ENCODE measurements at places on chromosomes 6 and 20.

- no peak for DNase-seq
Observed at GRCh38 chr6:15989397-15989796, 139.5 kb upstream of the MYLIP start.

- no peak for DNase-seq
Observed at GRCh38 chr6:119076576-119077390, 1.7 kb downstream of the FAM184A start.

GRCh38 chr6:32195902-32196681 lies 3.6 kb upstream of the GPSM3 start:
- DNase-seq: peak; percentile 32

GRCh38 chr6:134372603-134373281 lies 54.8 kb upstream of the SGK1 start:
- DNase-seq: no peak

DNA sequence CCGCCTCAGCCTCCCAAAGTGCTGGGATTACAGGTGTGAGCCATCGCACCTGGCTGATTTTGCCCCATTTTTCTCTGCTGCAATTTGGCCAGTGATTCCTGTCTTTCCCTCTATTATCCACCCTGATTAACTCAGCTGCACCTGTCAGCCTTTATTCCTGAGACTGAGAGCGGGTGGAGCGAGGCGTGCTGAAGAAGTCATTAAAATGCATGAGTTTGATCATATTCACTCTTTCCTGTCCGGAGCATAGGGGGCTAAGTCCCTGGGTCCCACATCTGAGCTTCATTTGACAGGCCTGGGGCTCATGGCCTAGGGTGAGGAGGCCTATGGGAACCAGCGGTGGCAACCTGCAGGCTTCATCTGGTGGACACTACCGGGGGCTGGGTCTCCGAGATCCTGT lies 25.7 kb upstream of the CTNNBL1 start:
- DNase-seq: no peak

DNA sequence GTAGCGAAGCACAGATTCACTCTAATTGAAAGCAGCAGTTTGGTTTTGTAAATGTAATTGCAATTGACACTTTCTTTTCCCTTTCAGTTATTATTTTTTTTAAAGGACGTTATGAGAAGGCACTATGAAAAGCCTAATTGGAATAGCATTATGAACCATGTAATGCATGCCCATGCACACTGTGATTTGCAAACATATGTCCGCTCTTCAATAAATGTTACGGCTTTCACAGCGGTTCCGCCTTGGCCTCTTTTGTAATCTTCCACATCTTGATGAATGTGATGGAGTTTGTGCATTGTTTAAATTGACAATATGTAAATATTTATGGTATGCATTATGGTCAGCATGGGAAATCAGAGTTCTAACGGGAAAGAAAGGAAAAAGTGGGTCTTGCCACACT lies 61.3 kb downstream of the SAMD5 start:
- no peak for DNase-seq

DNA sequence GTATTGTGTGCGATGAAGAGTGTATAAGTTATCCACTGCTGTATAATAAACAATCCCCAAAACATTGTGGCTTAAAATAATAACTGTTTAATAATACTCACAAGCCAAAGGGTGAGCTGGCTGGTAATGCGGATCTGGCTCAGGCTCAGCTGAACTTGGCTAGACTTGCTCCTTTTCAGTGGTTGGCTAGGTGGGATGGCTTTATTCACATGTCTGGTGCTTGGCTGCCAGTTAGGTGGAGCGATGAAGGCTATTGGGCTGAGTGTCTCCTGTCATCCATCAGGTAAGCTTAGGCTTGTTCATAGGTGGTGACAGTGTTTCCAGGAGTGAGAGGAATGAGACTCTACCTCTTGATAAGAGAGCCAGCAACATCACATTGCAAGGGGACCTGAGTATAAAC lies 135.0 kb upstream of the ASCC3 start:
- DNase-seq: no peak

GRCh38 chr20:10313701-10314100 lies 95.1 kb downstream of the SNAP25 start:
- DNase-seq: no peak

DNA sequence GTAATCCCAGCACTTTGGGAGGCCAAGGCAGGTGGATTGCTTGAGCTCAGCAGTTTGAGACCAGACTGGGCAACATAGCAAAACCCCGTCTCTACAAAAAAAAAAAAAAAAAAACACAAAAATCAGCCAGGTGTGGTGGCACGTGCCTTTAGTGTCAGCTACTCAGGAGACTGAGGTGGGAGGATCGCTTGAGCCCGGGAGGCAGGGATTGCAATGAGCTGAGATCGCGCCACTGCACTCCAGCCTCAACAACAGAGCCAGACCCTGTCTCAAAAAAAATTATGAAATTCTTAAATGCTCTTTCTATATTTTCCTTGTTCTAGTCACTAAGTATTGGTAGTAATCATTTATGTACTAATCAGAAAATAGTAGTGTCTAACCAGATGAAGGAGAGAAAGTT lies 30.6 kb downstream of the SYTL3 start:
- no peak for DNase-seq

DNA sequence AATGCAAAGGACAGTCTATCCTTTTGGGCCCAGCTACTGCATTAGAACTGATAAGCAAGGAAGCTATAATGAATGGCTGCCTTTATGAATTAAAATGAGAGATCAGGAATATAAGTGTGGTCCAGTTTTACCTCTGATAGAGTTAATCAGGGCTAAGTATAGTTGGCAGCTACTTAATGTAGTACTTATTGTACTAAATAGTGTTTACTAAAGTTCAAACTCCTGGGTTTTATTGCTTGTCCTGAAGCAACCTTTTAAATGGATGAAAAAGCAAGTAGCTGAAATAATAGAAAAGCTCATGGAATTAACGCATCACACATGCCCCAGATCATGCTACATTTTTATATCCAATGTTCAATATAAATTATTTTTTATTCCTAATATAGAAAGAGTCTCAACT lies 5.3 kb downstream of the TRMT11 start:
- no peak for DNase-seq

DNA sequence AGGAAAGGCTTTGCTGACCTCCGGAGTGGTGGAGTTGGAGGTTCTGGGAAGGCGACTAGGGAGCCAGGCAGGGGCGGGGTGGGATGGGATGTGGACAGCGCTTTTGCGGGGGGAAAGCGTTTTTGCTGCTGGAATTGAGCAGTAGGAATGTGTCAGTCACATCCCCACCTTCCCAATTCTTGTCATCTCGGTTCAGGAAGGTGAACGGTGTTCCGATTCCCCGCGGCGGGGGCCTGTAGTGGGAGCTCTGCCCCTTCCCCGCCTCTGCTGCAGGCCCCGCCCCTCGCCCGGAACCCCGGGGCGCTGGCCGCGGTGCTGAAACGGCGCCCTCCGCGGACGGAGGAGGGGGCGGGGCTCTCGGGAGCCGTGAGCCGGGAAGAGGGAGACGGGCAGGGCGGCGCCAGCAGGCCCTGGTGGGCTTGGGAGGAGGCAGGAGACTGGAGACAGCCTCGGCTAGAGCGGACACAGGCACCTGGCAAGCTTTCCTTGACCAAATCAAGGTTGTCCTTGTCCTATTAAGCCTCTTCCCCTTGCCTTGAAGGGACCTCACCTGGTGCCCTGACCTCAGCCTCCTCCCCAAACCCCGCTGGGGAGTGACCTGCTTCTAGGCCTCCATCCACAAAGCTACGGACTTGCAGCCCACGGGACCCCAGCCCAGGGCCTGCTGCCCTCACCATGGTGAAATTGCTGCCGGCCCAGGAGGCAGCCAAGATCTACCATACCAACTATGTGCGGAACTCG lies at the start of gene LHFPL5:
TSS of gene LHFPL5 (plus strand) at position 357 of the 741 bp plus-strand sequence. CDS start at position 676, 319 bp downstream.
- DNase-seq: peak; percentile 19

DNA sequence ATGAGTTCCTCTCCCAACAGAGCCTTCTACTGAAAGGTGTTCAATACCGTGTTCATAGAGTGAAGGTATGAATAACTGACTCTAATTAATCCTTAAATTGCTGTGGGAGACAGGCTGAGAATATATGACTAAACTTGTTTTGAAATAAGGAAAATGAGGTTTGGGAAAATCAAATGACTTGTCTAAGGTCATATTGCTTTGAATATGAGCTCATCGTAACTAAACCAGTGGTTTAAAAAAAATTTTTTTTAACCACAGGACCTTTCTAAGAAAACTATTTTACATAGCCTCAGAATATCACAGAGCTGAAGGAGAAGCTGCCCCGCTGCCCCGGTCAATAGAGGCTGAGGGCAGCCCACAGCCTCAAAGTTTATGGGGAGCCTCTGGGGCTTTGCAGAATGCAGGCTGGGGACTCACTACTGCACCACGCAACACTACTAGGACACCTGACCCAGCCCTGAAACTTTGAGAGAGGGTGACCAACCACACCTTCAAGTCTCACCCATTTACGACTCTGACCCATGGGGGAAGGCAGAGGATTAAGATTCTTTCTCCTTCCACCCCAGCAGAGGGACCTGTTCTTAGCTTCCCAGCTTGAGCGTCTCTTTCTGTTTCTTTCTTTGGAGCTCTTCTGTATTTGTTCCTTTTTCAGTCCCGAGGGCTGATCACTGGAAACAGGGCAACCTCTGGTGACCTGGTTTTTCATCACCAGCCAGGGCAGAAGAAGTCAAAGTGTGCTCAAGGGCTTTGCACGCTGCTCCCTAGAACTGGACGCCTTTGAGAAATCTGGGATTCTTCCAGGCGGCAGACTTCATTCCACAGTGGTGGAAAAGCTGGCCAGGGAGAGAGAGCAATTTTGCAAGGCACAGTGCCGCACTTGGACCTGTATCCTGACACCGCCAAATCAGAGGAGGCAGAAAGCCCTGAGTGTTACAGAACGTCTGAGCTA lies 220.2 kb downstream of the ATXN1 start:
- DNase-seq: no peak

GRCh38 chr6:34519971-34520644 lies 36.0 kb downstream of the SPDEF start:
- no peak for DNase-seq

- no peak for DNase-seq
Observed at GRCh38 chr6:14452567-14453527, 335.3 kb downstream of the CD83 start.

DNA sequence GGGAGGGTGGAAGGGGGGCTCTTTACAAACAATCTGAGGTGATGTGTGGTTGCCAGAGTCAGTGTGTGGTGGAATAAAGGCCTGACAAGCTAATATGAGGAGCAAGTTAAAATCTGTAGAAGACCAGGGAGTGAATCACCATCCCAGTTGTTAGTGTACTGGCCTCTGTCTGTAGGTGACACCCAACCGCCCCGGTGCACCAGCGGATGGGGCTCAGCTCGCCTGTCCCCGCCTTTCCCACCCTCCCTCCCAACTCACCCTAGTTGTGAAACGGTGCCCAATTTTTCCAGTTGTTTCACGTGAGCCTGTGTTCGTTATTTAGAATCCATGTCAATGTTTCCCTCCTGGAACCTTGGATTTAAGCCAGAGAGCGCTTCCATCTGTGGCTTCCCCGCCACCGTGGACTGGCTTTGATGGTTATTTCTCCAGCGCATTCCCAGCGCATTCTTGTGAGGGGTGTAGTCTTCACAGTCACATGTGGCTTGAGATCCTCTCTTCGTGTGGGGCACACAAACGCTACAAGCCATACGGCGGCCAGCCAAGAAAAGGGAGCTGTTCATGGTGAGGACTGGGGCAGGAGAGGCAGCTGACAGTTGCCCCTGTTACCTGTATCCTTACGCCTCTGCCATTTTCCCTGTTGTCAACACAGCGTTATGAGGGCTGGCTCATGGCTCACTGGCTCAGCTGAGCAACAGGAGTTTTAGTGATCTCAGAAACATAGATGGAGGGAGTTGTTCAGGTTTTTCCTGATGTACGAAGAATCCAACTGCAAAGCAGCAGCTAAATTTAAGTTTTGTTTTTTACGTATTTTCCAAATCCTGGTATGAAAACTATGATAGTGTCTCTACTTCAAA lies 137.6 kb downstream of the ZDHHC14 start:
- DNase-seq: no peak

- no peak for DNase-seq
Observed at GRCh38 chr6:159973951-159974350, 5.1 kb downstream of the IGF2R start.

GRCh38 chr20:37796121-37796520 lies 102.3 kb downstream of the CTNNBL1 start:
- no peak for DNase-seq

DNA sequence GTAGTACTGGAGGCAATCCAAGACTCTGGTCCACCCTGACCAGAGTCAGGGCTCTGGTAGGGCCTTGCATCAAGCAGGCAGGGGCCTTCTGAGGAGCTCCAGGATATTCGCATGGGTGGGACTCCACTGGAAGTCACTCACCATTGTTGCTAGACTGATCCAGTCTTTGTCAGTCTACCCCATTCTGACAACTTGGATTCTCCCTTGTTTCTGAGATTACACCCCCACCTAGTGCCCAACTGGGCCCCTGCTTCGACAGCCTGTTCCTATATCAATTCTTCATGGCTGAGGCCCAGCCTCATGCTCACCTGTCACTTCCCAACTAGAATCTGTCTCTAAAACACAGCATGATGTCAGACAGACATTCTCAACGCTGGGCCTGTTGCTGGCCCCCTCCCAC lies 5.2 kb downstream of the SLC35D3 start:
- no peak for DNase-seq

GRCh38 chr6:111024681-111025080 lies 42.8 kb downstream of the RPF2 start:
- no peak for DNase-seq

DNA sequence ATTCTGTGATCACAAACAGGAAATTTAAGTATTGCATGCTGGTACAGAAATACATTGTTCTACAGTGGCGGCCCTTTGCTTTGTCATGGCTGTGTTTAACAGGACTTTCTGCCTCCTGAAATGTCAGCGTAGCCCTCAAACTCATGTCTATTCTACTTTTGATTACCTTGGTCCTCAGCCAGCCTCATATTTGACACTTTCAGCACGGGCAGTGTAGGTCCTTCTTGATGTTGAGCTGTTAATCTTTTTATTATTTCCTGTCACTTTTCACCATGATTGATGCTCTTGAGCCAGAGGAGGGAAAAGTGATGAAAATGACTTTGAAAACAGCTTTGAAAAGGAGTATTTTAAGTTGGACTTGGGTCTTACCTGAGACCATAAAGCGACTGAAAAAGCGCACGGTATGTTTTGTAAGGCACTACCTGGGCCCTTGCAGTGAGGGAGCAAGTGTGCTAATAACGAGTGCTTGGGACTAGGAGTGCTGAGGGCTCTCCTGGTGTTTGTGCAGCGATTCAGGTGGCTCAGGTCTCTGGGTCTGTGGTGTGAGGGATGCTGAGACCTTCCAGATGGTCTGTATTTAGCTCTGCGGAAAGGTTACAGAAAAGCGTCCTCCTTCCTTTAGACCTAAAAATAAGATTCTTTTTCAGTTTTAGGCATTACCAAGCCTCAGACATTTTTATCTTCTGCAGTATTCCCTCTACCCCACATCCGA lies 45.2 kb upstream of the RREB1 start:
- no peak for DNase-seq
